ELR (cell line): ENCODE measurements at places on chromosomes 7 and 10.

DNA sequence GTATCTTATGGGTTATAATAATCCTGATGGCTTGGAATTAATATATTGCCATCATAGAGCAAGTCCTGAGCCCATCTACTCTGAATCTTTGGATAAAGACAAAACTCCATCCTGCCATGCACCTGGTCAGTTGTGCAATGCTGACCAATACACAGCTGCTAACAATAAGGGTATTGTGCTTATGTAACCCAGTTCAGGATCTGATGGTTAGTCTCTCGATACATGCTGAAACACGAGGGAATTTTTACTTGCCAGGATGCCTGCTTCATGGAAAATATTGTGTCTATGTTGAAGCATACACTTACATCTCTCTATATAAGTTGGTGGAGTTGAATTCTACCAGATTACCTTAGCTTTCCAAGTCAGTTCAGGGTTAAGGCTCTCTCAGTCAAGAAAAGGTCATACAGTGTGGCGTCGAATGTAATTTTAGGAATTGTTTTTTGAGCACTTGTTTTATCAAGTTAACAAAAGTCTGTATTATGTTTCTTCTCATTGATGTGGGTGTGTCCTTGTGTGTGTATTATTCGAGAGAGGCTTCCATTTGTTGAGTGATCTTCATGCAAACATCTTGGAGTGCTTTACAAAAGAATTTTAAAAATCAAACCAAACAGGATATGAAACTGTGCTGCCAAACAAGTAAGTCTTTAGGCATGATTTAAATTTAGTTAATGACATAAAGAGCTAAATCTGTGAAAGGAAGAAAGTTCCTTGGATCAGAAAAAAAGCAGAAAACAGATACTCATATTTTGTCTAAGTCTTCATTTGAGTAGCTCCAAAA is 449.1 kb downstream of the SUGCT start:
- DNase-seq = no peak

GRCh38 chr7:133794479-133794878 is 332.7 kb upstream of the LRGUK start:
- DNase-seq = no peak

DNA sequence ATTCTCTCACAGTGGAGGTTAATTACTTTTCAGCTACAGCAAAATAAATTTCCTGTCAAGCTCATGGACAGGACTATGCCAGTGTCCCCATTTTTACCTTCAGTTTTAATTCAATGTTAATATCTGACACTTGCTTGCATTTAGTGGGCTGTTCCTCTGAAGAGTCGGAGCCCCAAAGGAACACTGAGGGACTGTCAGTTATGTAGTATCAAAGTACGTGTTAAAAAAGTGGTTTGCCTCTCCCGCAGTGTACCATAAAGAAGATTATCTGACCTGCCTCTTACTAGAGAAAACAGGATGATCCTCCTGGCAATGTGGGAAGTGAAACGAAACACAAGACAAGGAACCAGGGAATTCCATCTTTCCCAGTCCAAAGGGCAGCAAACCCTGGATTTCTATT is 1010.9 kb upstream of the PHF14 start:
- no peak for DNase-seq

- no peak for DNase-seq
Measured at GRCh38 chr7:101401390-101402080, 38.9 kb downstream of the COL26A1 start.

DNA sequence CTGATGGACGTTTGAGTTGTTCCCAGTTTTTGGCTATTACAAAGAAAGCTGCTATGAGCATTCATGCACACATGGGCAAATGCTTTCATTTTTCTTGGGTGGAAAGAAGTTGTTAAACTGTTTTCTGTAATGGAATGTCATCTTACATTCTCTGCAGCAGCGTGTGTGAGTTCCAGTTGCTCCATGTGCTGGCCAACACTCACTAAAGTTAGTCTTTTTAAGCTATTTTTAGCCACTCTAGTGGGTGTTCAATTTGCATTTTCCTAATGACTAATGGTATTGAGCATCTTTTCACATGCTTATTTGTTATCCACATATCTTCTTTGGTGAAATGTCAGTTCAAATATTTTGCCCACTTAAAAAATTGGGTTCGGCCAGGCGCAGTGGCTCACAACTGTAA is 82.8 kb upstream of the COL13A1 start:
- no peak for DNase-seq

DNA sequence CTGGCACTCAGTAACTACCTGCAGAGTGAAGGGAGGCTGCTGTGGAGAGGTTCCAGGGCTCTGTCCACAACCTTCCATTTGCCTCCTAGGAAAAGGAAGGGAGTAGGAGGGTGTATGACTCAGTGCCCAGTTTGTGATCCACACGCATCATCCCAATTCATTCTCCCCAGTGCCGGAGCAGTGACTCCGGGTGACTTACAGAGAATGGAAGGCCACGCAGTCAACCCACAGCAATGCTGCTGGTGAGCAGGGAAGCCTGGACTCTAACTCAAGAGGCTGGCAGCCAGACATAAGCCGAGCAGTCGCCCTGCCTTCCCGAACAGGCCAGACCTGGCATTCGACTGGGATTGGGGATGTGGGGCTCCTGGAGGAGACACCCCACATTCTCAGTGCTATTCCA is 139.9 kb downstream of the SH3PXD2A start:
- DNase-seq = peak; percentile 94
